WTC11 (cell line): ENCODE measurements at places on chromosomes 5 and 9.
A peak's percentile ranks its signal among the peaks of the same experiment; 100 is the strongest.

DNA sequence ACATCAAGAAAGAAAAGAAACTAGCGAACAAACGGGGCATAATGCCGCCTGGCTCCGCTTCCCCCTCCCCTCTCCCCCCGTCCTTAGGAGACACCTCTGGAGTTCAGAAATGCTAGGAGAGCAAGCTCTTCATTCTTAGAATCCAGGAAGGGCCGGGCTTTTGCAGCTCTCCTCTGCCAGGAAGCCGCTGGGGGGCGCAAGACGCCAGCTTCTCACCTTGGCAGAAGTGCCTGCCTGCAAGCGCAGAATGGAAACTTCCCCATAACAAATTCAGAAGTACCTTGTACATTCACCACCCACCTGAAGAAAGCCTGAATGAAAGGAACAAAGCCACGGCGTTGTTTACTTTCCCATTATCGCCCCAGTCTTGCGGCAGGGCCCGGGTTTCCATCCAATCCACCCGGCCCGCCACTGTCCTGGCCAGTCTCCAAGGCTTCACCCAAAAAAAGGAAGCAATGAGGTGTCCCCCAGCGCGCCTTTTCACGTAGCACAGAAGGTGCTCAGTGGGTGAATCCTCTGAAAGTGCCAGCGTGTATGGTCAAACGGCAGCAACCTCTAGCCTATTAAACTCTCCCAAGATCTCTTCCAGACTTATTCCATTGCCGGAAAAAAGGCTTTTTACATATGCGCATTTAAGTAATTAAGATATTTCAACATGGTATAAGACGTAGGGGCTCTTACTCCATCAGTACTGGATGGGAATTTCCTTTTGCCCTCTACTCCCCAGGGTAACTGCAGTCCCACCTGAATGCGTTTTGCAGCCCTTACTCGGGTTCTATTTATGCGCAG lies 1.6 kb upstream of the GADD45G start:
- DNase-seq: peak; percentile 96

- DNase-seq: no peak
Observed at GRCh38 chr9:15149450-15149849, 157.6 kb downstream of the TTC39B start.

- DNase-seq: no peak
Observed at GRCh38 chr5:158165647-158166046, 306.7 kb upstream of the CLINT1 start.

DNA sequence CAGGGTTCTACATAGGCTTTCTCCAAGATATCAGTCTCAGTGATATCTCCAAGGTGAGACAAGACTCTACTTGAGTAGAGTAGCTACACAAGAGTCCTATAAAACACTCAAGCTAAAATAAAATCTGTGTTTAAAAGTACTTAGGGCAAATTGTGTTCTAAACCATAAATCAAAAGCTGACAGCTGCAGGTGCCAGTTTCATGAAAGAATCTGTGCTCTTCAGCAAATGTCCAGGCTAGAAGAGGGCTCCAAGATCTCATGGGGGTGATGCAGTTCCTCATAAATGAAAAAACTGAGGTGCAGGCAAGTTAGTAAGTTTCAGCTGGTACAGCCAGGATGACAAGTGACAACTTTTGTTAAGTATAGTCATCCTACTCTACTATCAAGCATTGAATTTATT lies 142.8 kb upstream of the TNPO1 start:
- no peak for DNase-seq

DNA sequence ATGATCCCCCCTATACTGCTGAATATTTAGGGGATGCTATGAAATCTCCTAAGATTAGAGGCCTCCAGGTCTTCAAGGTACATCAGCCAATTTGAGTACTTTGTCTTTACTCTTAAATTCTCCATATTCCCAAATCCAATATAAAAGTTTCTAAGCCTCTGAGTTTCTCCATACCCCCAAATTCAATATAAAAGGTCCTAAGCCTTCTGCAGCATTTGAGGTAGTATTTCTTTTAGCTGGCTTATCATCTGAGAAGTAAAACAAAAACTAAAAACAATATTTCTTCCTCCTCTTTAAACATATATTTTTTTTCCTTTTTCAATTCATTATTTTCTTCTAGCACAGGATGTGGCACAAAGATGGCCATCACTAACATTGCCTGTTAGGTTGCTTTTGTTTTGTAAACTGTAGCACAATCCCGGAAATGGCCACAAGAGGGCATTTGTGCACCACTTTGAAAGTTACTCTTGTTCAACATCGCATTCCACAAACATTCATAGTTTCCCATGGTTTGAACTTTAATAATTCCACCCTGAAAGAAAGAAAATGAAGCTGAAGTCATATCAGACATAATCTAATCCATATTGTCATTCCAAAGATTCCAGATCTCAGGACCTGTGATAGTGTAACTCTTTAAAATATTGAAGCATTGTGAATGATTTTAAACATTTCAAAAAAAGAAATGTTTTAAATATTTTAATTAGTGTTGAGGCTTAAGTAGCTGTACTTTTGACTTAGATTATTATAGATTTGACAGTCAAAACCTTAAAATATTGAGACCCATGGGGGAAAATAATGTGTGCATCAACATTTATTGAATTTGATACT lies 21.0 kb upstream of the SCGB3A2 start:
- peak; percentile 77 for DNase-seq

- no peak for DNase-seq
Observed at GRCh38 chr9:26891726-26892125, 876 bp downstream of the CAAP1 start.

GRCh38 chr5:321230-321725 lies at the start of gene AHRR:
TSS of gene AHRR (plus strand) at chr5:321714. CDS start at chr5:343903, 22,189 bp downstream.
- peak; percentile 73 for DNase-seq

DNA sequence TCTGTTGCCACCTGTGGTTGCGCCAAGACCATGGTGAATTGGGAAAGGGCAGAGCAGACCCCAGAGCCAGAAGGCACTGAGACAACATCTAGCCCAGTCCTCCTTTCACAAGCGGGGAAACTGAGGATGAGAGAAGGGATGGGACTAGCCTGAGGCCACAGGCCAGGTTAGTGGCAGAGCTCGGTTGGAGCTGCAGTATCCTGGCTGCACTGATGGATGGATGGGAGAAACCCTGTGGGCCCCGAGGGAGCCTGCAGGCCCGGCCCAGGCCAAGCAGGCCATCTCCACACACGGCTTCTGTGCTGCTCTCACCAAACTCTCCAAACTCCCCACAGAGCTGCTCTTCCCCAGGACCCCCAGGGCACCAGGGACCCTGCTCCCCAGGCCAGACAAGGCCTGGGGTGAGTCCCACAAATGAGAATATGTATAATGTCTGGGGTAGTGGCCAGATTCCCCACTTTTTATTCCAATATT lies 60.2 kb downstream of the TSTD2 start:
- no peak for DNase-seq

- DNase-seq: no peak
Observed at GRCh38 chr5:33457126-33457525, 16.4 kb downstream of the TARS1 start.

GRCh38 chr9:120989065-120989464 lies 61.0 kb downstream of the C5 start:
- no peak for DNase-seq

DNA sequence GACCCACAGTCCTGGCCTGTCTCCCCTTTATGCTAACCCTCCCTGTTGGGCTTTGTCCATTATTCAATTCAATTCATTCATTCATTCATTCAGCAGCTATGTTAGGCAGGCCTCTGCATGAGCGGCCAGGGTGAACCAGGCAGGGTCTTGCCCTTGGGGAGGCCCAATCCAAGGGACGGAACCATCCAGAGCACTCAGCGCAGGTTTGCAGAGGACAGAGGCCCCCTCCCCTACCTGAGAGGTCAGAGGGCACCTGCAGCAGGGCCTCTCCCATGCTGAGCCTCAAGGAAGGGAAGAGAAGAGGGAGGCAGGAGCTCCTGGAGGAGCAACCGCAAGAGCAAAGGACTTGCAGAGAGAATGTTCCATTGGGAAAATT lies 61.4 kb downstream of the C9orf50 start:
- no peak for DNase-seq

- no peak for DNase-seq
Observed at GRCh38 chr9:126001581-126002225, 254.5 kb downstream of the PBX3 start.

DNA sequence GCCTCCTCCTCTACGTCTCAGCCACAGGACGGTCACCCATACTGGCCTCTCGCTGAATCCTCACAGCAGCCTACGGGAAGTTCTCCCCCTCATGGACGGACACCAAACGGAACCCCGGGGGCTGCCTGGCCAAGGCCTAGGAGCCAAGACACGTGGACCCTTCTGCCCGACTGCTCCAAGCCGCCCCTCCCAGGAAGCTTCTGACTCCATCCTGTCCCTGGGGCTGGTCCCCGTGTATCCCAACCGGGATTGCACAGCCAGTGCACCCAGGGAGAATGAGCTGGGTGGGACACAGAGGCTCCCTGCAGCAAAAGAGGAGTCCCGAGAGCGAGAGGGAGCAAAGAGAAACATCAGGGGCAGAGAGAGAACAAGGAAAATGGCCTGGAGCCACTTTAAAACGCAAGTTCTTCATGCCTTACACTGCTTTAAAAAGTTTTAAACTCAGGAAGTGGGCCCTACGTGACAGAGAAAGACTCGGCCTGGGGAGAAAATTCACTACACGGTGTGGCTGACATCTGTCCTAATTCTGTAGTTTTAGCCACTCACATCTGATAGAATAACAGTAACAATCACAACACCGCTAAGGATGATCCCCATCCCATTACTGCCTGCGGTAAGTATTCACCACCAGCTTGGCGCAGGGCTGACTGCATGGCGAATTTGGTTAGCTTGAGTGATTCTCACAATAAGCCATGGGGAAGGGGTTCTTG lies 3.0 kb downstream of the FAM78A start:
- no peak for DNase-seq

DNA sequence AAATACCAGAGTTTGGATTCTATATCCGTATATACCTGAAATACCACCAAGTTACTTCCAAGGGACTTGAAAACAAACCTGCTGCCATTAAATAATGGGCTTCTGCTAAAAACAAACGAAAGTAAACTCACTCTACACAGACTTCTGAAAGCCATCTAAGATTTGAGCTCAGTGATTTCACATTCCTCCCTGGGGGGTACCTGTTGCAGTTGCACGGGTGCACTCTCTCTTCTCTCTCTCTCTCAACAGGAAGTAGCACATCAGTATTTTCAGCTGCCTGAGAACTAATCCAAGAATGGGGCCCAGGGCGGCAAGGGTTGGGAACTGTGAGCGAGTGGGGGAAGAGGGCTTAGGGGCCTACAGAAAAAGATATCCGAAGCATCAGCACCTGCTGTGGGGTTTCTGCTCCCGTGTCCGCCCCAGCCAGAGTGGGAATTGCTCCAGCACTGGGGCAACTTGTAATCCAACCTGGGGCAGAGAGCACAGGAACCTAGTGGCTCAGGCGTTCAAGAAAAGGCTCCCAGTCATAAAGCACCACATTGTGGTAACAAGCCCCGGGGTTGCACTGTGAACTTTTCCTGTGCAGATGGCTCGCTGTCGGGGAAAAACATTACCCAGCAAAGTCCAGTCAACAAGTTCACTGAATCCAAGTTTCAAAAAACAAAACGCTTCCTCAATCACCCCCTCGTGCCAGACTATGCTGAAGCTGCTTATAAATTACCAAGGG lies 99.8 kb downstream of the EFNA5 start:
- peak; percentile 28 for DNase-seq

GRCh38 chr5:95899006-95899405 lies 62.6 kb downstream of the ELL2 start:
- DNase-seq: no peak

- no peak for DNase-seq
Observed at GRCh38 chr5:6376974-6377520, 1.3 kb downstream of the MED10 start.

DNA sequence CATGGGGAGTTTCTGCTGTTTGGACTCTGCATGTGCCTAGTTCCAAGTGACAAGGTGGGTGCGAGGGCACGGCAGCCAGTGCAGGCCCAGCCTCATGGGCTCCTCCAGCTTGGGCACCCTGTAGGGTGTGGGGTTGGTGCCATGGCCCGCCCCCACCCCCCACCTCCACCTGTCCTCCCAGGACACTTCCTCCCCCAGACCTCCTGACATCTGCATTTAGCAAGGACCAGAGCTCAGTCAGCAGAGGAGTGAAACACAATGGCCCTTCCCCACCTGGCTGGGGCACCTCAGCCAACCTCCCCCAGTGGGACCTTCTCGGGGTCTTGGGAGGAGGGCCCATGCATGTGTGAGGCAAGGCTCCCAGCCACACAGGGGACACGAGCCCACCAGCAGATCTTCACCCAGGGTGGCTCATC lies 1.9 kb upstream of the NKD2 start:
- peak; percentile 7 for DNase-seq

DNA sequence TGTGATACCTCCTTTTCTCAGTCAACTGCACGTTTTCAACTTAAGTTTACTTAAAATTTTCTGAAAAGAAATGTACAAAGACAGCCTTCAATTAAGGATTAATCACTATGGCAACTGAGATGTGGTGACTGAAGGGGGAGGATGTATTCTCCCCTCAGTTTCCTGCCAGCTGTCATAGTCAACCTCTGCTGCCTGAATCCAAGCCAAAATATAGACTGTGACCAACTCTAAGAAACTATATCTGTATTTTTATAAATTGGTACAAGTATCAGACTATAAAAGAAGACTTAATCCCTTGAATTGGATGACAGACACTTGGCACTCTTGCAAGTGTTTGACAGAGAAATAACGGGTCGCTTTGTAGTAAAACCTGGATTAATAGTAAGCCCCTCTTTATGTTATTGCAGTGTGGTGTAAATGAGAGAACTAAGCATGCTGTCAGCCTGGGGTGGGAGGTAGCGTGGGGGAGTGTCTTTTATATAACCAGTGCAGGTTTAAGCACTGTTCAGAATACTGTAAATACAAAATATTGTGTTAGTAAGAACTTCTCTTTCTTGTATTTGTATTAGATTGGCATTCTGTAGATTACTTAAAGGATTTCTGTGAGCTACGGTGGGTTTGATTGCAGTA lies 106.4 kb downstream of the ERCC6L2 start:
- no peak for DNase-seq

GRCh38 chr5:107474361-107474715 lies 196.4 kb downstream of the EFNA5 start:
- no peak for DNase-seq

GRCh38 chr9:79266986-79267385 lies 304.8 kb upstream of the TLE4 start:
- DNase-seq: no peak

GRCh38 chr9:37582548-37583157 lies 6.5 kb upstream of the FBXO10 start:
- DNase-seq: no peak

GRCh38 chr5:179616002-179616594 lies 7.4 kb downstream of the HNRNPH1 start:
- no peak for DNase-seq

DNA sequence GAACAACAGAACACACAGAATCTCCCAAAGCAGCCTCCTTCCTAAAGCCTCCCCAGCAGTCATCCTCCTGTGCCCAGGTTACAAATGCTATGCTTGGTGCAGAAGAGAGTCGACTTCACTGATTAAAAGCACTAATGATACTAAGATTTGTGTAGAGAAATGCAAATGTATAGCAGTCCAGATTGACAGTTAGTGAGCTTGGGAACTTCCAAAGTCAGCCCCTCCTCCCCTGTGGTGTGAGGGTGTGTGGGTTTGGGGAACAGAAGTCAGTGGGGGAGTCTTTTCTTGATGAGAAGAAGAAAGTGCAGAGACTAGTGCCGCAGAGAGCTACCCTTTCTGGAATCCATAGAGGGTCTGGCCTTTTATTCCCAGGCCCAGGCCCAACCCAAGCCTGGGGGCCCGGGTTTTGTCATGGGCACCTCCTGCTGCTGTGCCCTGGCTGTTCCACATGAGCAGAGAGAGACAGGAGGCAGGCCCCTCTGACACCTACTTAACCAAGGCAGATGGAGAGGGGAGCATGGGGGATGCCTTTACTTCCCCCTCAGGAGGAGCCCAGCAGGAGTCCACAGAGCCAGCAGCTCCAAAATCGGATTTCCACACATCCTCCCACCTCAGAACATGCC lies 173.3 kb downstream of the DENND1A start:
- DNase-seq: no peak

GRCh38 chr9:124497441-124497840 lies 9.8 kb downstream of the NR5A1 start:
- no peak for DNase-seq
